ENCODE measurements at places on chromosomes 4 and X. TPM values are rescaled to one million over a fixed set of nuclear protein-coding genes. Genes with fewer than 3 reads are reported as not detected.

The SLBP gene
- 38.5 TPM for polyA plus RNA-seq

The JADE3 gene
- polyA plus RNA-seq, result 2.3 TPM

The SSX5 gene
- polyA plus RNA-seq, result not detected

The ESX1 gene
- polyA plus RNA-seq, result not detected
